ENCODE measurements at places on chromosomes 7 and 10.

DNA sequence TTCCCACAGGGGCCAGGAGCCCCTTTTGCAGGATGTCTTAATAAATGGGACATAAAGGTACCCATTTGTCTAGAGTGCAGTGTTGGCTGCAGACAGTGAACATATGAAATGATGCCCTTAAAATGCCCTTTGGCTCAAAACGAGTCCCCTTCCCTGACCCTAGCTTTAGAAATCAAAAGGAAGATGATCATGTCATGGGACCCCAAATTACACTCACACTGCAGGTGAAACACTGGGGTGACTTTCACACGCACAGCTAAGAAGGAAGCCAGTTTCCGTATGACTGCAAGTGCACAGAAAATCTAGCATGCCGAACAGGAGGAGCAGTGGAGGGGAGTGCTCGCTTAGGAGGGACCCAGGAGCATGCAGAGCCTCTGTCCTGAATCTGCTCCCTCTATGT lies 154.5 kb upstream of the KLF14 start:
- DNase-seq: no peak

DNA sequence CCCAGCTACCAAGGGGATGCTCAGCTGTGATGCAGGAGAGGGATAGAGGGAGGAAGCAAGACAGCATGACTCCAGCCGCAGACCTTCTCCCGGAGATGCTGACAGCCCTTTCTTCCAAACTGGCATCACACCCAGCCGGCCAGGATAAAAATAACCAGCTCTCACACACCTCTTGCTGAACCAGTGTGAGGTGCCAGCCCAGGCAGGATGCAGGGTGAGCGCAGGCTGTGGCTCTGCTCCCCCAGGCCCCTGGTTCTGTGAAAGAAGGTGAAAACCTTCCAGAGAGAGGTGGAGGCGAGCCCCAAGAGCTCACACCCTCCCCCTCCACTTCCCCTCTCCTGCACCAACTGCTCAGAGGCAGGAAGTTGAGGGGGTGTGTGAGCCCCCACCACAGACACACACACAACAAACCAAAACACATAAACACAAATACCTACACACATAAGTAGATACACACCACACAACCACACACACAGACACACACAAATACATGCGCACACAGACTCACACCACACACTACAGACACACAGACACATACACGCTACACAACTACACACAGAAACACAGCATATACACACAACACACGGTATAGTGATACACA lies 4.0 kb downstream of the GPR15LG start:
- DNase-seq: no peak

DNA sequence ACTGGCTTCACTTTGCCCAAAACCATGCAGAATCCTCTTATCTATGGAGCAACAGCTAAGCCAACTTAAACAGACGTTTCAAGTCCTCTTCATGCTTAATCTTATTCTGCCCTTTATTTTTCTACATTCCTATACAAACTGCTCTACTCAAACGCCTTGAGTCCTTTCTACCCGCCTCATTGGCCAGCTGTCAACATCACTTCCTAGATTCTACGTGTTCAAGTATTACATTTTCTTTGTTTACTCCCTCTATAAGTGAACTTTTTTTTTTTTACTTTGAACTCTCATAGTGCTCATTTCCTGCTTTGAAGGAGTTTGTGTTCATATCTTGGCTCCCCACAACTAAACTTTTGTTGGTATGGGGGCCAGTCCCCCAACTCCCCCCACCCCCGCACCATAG lies 28.9 kb upstream of the SLC26A5 start:
- DNase-seq: no peak

DNA sequence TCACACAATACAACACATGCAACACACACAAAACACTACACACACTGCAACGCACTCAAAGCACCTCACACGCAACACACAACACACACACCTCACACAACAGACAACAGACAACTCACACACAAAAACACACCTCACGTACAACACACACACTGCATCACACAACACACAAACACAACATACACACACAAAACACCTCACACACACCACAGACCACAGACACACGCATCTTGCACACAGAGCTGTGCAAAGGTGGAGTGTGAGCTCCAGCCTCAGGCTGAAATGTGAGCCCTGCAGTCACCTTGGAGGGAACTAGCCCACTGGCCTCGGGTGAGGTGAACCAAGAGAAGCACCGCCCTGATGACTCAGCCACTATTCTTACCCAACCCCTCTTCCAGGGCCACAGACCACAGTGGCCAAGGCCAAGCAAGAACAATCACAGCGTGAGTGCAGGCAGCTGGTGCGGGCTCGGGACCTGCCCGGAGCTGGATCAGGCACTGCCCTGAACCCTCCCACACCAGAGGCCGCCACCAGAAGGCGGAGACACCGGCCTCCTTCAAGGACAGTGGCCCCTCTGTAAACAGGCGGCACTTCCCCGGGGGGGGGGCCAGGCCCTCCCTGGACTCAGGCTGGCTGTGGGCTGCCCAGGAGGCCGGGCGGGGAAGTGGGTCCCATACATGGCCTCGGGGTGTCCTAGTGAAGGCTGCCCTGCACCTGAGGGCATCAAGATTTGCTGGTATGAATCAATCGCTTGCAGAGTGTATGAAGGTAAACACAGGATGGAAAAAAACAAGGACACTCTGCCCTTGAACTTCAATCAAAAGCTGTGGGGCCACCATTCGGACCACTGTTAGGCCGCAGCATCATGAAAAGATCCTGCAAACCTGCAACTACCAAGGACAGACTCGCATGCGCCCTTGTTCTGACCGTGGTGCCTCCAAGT lies 106.7 kb downstream of the TNS3 start:
- no peak for DNase-seq

DNA sequence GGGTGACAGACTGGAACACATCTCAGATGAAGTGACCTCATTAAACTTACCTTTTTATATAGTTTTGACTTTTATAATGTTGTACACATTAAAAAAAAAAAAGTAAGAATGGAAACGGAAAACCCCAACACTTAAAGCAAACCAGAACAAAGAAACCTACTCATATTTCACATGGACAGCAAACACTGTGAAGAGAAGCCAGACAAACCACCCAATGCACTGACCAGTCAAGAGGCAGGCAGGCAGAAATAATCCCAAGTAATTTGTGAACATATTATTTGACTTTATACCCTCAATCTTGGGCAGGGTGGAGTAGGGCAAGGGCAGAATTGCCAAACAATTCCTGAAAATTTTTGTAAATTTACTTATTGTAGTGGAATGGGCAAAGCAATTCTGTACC lies 39.8 kb downstream of the WAPL start:
- DNase-seq: no peak

DNA sequence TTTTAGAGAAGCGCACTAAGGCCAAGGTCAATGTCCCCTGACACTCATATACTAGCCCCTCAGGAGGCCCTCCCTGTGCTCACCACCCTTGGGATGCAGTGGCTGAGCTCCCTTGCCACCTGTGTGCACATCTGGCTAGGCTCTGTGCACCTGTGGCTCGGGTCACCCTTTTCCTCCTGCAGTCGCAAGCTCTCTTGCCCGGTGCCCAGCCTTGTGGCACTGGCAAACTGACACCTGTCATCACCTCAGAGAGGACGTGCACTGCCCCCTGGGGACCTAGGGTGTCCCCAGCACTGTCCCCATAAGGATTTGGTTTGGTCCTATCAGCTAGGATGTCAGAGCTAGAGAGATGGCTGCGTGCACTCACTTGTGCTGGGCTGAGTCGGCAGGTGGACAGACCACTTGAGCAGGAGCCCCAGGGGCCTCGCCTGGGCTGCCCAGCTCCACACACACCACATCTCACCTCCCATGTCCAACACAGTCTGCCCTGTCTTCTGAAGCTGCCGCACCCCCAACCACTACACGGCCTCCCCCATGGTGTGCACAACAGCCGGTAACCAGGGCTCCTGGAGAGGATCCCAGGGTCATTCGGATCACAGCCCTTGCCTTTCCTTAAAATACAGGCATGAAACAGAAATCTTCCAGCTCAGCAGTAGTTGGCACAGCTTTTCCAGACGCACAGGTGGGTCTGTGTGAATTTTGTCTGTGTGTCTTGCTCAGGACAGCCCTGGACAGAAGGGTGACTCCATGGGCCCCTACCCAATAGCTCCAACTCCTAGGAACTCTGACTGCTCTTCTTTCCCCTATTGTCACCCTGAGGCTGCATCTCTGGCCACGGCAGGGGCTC lies 111.0 kb downstream of the GRID1 start:
- DNase-seq: no peak

- no peak for DNase-seq
Measured at GRCh38 chr7:114900127-114900526, 21.8 kb upstream of the MDFIC start.

DNA sequence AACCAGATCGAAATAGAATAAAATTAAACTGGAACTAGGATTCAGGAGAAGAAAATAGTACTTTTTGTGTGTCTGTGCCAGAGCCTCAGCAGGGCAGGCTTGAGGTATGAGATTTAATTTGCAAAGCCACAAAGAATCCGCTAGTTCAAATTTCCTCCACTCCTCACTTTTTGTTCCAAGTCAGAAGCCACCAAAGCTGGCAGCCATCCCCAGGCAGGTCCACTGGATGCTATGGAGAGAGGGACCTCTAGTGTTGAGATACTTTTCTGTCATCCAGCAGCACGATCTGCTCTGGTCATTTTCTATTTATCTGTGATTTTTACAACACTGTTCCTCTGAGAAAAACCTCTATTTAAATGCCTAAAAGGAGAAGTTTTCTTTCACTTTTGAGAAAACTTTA lies 147.9 kb upstream of the FRMD4A start:
- DNase-seq: no peak

DNA sequence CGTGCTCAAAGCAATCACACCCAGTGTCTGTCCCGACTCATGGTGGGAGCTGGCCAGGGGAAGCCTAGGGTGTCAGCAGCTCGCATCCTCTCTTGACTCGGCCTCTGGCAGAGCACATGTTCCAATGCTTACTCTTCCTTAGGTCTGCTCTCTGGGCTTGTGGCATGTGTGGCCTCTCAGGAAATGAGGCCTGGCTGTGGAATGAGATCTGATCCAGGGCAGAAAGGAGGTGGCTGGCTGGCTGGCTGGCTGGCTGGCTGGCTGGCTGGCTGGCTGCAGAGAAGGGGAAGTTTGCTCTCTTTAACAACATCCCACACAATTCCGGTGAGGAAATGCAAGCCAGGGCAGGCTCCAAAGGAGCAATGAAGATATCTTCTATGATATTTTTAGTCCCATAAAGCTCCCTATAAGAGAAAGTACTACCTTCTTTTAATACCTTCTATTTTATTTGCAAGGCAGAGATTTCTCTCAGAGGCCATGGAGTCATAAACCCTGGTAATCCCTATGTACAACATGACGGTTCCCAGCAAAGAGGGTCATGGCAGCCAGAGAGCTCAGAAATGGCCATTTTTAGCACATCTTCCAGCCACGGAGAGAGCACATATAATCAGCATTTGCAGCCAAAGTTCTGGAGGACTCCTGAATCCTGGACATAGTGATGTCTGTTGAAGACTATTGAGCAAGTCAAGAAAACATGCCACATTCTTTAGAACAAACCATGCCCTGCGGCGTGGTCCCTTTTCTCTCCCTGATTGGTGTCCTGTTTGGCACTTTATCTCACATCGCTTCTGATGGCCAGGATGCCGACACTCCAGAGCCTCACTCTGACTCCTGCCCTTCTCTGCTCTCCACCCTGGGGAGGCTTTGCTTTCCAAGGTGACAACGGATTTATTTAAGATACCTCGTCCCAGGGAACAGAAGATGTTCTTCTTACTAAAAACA lies 153.7 kb downstream of the FANK1 start:
- no peak for DNase-seq

DNA sequence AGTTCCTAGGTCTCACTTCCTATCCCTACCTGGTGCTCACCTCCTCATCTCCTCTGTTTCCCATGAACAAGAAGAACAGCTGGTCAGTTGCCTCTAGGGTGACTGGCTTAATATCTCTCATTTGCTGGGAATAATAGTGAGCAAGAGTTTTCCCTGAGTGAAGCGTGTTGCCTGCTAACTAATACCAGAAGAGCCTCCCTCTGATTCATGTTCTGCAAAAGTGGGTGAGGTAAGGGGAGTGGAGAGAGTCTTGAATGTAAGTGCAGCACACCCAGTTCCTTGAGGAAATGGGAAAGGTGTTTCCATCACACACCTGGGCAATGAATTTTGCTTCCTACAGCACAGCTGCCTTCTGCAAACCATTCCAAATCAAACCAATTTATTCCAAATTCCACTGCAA lies 29.6 kb downstream of the FZD1 start:
- DNase-seq: no peak

DNA sequence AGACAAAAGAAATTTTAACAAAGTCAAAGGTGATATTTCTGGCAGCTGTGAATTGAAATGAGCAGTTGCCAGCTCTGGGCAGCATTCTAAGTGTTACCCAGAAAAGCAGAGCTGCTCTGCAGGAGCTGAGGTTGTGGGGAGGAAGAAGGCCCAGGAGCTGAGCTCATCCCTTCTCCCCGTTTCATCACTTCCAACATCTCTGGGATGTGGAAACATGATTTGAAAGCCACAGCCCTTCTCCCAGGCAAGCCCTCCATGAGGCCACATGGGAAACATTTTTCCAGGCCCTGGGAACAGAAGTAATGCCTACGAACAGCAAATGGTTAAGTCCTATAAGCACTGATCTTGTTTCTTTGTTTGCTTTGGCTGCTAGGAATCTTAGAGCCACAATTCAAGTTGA lies 10.9 kb upstream of the DMBT1 start:
- DNase-seq: no peak

DNA sequence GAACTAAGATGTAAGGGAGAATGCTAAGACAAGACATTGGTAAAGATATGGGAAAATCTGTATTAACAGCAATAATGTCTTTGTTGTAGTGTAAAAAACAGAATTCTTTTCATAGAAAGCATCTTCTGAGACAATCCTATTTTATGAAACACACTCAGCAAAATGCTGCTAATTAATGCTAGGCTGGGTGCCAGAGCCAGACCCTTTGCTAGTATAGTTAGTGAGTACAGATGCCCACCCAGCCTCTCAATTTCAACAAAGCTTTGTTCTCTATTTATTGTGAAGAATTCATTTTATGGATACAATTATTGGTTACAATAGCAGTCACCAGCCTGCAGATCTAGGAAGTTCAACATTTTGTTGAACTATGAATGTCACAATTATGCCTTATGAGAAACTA lies 131.0 kb downstream of the SEM1 start:
- no peak for DNase-seq

DNA sequence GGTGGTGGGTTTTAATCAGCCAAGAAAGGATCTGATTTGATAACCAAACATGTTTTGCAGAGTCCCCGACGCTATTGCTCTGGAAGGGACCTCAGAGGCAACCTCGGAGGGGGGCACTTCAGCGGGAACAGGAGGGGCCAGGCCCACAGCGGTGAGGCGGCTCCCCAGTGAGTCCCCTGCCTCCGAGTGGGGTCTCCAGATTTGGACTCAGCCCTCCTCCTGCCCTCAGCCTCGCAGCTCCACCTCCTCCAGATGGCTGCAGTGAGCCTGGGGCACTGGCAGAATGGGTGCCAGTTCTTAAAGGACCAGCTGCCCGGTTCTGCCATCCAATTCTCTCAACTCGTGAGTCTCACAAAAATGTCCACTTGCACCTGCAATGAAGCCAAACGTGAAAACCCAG lies 61.0 kb upstream of the NANOS1 start:
- no peak for DNase-seq
